ENCODE measurements at places on chromosomes 3 and 15.

GRCh38 chr3:175357758-175358157 is 498.6 kb downstream of the NAALADL2 start:
- DNase-seq, result no peak

GRCh38 chr3:148600440-148600839 is 97.3 kb upstream of the AGTR1 start:
- DNase-seq, result no peak

GRCh38 chr3:114234745-114235144 is 2.6 kb downstream of the ZNF80 start:
- no peak for DNase-seq

DNA sequence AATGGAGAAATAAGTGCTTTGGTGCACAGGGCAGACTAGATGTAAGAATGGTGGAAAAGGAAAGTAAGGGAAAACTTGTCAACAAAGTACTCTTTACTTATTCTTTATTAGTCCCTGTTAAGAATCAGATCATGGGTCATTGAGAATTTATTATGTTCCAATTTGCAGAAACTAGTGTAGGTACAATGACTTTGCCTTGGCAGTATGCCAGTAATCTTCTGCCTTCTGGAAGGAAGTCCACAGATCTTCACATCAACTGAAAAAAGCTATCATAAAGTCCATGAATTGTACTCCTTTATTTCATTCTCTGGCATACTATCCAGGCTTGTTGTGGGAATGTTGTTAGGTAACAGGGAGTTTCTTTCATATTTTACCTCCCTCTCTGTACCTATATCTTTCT is 88.2 kb upstream of the FLNB start:
- no peak for DNase-seq

DNA sequence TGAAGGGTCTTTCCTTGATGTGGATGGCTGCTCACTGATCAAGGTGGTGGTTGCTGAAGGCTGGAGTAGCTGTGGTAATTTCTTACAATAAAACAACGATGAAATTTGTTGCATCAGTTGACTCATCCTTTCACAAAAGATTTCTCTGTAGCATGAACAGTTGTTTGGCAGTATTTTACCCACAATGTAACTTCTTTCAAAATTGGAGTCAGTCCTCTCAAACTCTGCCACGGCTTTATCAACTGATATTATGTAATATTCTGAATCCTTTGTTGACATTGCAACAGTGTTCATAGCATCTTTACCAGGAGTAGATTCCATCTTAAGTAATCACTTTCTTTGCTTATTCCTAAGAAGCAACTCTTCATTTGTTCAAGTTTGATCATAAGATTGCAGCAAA is 252.6 kb downstream of the UBE2E2 start:
- DNase-seq, result no peak

GRCh38 chr3:77939726-77940125 is 899.8 kb downstream of the ROBO2 start:
- DNase-seq, result no peak

DNA sequence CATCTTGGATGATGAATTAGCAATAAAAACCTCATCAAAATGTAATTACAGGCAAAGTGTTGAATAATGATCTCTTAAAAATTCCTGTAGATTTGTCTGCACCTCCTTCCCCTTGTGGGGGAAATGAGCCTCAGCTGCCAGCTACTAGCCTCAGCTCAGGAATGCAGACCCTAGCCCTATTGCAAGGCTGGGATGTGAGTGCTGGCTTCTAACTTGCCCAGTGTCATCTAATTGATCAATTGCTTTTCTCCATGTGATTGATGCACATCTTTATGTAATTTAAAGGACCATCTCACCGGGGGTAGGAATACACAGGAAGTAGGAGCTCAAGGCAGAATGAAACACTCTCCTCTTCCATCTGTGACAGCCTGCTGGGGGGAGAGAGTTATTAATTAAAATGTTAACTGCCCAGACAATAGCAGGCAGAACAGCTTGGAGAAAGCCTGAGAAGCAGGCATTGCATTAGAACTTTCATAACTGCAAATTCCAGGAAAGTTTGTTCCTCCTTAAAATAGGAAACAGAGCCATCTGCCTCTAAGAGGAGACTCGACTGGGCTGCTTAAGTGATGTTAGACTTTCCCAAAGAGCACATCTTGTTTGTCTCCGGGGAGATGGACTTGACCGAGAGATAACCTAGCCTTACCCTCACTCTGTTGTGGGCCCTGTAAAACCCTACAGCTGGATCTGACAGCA is 69.6 kb downstream of the LRTM1 start:
- no peak for DNase-seq

GRCh38 chr15:63094495-63094931 is 27.1 kb upstream of the LACTB start:
- DNase-seq, result no peak

GRCh38 chr3:194139814-194140391 is 4.0 kb downstream of the HES1 start:
- DNase-seq, result no peak

- no peak for DNase-seq
These were observed 6.4 kb downstream of the CFAP92 start for GRCh38 chr3:128987302-128988100.

DNA sequence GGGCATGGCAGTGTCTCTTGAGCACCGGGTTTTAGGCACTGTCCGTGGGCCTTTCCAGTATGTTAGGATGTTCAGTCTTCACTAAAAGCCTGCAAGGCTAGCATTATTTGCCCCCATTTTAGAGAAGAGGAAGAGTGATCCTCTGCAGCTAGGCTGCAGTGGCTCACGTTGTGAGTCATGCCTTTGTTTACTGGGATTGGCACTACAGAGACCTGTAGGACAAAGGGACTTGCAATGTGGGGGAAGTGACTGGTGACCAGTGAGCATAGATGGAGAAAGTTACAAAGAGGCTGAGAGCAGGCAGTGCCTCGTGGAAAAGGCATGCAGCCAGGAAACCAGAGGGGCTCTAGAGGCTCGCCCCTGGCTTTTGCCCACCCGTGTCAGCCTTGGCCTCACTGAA is 26.8 kb upstream of the CPNE9 start:
- DNase-seq, result no peak

DNA sequence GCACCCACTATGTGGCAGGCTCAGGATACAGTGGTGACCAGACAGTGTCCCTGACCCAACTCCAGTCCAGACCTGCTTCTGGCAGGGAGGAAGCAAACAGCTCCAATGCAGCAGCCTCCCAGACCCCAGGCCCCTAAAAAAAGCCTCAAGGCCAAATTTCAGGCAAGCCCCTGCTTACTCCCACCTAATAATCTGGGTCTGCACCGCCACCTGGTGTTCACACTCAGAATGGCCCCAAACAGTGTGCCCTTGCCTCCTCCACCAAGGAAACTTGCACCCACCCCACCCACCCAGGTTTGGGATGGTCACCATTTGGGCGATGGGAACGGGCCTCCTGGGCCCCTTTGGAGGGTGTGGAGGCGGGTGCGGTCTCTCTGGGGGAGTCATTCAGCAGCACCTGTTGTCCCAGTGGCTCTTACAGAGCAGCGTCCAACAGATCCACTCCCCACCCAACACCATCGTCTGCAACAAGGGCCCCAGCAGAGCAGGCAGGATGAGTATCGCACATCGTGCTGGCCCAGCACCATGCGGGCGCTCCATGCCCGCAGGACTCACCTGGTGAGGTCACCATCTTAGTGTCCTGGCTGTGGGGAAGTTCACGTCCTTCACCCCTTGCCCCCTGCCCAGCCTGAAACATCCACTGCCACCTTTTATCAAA is 17.3 kb downstream of the C3orf18 start:
- peak; percentile 79 for DNase-seq

DNA sequence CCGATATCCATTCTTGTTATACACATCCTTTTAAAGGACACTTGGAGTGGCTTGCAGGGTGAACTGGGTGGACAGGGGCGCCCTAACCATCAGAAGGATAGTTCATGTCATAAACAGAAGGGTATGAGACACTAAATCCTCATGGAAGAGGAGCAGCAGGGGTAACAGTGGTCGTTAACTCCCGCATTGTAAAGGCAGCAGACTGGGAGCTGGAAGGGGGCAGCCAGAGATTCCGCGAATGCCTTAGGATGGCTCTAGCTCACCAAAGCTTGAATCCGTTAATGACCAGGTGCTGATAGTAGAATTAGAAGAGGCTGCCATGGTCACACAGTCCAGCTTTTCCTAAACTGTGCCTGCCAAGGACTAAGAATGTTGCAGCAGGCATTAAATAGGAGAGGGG is 85.2 kb upstream of the ANKRD34C start:
- DNase-seq, result no peak

- DNase-seq, result no peak
These were observed 26.5 kb downstream of the KLF13 start for GRCh38 chr15:31352911-31353811.

DNA sequence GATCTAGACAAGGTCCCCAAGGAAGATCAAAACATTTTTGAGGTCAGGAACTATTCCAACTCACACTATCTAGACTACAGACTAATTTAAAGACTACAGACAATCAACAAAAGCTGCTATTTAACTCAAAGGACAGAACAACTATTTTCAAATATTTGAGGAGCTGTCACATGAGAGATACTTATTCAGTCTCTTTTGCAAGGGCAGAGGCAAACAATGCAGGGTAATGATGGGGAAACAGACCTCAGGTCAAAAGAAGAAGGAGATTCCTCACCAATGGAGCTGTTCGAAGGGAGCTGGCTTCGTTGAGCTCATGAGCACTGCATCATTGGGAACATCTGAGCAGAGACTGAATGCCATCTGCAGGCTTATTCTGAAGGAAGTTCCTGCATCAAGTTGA is 231.9 kb downstream of the DTWD1 start:
- DNase-seq, result no peak

- no peak for DNase-seq
These were observed 114.7 kb downstream of the ETFA start for GRCh38 chr15:76196269-76197231.

DNA sequence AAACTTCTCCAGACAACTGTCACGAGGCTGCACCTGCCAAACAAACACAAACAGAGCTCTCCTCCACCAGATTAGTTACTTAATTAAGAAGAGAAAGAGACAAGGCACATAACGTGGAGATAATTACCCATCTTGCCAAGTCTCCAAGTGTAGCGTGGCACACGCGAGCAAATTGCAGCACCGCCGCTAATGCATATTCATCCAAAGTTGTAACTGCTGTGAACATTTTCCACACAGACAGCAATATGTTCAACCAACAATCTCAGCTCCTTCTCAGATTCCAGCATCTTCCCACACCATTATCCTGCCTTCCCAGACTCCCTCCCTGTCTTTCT is 309.6 kb upstream of the TLE3 start:
- DNase-seq, result no peak

GRCh38 chr3:61315871-61316270 is 64.6 kb upstream of the FHIT start:
- DNase-seq, result peak; percentile 59

DNA sequence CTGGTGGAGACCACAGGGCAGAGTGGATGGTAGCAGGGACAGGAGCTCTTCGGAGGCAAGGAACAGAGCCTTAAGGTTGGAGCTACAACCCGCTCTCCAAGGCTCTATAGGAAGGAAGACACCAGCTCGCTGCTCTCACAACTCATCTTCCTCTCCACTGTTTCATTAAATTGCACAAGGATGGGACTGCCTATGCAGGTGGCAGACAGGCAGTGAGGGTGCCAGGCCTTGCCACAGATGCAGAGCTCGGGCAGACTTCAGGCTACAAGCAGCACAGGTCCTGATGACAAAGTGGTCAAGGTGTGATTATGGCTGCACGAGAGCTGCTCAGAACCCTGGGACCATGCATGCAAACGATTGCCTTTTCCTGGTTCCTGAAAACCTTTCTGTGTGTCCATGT is 144.6 kb downstream of the FOXP1 start:
- DNase-seq, result no peak

GRCh38 chr15:76172782-76173181 is 113.0 kb downstream of the TMEM266 start:
- DNase-seq, result no peak

DNA sequence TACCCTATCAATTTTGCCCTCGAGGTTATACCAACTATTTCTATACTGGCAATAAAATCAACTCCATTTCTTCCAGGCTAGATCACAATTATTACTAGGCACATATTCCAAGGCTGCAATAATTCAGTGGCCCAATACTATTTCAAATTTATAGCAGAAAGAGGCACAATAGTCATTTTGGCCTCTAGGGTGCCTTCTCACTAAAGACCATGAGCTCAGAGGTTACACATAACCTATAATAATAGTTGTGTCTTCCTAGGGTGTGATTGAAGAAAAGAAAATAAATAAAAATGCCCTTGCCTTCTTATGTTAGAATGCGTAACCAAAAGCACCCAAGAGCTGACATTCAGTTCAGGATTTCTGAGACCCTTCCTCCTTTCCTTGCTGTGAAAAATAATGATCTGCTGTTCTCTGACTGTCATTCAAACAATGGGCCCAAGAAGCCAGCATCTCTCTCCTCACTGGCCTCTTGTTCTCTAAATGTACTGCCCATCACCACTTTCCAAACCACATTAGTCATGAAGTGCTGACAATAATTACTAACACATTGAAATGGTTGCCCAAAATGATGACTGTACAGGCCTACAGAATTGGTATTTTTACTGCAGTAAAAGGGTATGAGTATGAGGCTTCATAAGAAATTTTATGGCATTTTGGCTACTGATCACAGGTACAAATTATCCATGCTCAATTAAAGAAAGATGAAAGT is 244.8 kb downstream of the LRRN1 start:
- no peak for DNase-seq

DNA sequence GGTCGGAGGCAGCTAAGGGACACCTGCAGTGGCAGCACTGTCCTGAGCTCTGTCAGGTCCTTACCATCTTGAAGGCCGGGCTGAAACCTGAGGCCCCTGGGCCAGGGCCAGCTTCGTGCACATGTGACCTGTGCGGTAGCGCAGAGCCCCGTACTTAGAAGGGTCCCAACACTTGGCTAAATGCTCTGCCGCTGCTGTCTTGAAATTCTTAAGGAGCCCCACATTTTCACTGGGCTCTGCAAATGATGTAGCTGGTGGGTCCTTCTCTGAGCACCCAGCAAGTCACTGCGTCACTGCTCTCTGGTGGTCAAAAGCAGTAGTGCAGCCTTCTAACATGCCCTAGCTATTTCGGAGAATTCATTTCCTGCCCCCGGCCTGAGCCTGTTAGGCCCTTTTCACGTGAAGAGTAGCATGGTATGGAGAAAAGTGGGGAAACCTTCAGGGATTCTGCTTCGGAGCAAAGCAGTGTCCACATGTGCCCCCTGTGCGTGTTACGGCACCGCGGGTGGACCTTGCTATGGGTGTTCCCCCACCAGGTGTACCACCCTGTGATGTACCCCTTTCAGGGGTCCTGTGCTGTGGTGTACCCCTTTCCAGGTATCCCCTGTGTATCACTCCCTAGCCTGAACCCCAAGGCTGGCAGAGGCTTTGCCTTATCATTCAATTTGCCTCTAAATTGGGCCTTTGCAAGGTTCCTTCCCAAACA is 79.7 kb downstream of the TMEM266 start:
- peak; percentile 89 for DNase-seq
